ENCODE measurements at places on chromosomes 12 and 14.

GRCh38 chr12:88207921-88208620 is 66.0 kb downstream of the TMTC3 start:
- DNase-seq = no peak

DNA sequence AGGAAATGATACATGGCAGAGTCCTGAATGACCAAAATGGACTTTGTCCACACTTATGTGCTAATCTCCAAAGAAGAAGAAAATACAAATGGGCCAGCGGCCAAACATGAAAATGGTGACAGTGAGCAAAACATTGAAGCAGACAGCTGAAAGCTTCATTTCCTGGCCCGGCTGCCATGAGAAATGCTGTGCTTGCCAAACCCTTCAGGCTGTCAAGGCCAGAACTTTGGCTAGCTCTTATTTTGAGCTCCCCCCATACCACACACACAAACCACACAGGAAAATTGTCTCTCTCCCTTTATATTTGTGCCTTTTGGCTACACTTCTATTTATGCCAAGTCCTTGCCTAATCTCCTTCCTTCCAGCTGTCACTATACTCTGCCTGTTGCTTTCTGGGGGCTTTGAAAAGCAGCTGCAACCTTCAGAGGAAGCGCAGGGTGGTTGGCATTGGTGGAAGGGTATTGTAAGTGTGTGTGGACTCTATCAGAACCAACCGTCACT is 323.8 kb downstream of the RAD51B start:
- no peak for DNase-seq

DNA sequence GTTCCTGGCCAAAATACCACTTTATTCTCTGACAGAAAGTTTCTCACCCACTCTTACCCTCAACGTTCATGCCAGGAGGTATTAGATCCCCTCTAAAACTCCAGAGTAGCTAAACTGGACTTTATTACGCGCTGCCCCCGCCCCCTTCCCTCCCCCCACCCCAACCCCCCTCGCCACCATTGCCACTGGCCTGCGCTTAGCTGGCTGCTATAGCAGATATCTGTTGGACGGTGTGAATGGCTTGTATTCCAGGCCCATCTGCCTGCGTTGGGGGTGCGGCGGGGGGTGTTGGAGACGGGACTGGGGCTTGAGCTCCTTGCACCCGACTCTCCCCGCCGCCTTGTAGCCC is 564 bp upstream of the THTPA start:
- DNase-seq = no peak

GRCh38 chr12:124018539-124018938 is 45.5 kb downstream of the ZNF664 start:
- DNase-seq = no peak

DNA sequence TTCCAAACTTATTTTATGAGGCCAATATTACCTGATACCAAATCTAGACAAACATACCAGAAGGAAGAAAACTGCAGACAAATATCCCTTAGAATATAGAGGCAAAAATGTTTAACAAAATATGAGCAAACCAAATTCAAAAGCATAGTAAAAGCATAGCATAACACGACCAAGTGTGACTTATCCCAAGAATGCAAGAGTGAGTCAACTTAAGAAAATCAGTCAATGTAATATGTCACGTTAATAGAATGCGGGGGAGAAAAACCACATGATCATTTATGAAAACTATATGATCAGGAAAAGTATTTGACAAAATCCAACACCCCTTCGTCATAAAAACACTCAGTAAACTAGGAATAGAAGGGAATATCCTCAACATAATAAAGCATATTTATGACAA is 217.3 kb downstream of the ADGRD1 start:
- no peak for DNase-seq

DNA sequence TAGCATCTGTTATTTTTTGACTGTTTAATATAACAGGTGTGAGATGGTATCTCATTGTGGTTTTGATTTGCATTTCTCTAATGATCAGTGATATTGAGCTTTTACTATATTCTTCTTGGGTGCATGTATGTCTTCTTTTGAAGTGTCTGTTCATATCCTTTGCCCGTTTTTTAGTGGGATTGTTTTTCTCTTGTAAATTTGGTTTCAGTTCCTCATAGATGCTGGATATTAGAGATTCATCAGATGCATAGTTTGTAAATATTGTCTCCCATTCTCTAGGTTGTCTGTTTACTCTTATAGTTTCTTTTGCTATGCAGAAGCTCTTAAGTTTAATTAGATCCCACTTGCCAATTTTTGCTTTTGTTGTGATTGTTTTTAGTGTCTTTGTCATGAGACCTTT is 48.9 kb upstream of the NEDD1 start:
- DNase-seq = no peak

DNA sequence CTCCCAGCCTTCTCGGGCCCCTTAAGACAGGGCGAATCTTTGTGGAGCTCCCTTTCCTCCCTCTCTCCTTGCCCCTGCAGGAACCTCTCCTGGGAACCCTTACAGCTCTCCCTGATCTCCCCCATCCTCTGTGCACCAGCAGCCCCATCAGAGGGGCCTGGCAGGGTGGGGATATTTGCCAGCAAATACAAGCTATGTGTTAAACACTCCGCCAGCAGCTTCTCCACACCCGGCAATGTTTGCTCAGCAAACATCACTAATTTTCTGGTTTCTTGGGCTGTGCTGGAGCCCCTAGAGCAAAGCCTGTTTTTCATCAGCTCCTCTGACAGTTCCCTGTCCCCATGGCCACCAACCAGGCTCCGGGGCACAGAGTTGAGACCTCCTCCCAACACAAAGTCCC is 147.5 kb upstream of the LHX5 start:
- DNase-seq = no peak

DNA sequence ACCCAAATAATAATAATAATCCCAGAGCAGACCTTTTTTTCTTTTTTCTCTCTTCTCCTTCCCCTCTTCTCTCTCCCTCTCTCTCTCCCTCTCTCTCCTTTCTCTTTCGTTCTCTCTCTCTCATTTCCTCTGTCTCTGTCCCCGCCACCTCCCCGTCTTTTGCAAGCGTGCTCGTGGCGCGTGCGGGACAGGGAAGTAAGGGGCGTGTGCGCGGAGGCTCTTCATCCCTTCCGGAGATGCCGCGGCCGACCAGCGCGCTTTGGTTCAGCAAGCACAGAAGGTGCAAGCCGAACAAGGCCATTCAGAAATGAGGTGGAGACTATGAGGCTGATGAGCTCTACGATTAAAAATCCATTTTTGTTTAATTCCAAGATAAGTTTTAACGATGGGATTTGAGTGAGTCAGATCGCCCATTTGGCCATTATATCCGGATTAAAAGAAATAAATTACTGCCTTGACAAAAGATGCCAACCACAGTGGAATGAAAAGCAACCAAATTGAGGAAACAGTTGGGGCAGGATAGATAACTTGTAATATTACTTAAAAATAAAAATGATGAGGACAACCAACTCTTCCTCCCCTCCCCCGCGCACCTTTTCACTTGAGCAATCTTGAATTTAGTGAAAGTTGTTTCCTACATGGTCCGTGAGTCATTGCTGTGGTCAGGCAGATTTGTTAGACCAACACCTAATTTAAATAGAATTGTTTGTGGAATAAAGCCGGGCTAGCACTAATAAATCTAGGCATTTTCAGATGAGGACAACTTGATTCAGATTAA is 1.2 kb upstream of the AMIGO2 start:
- DNase-seq = peak; percentile 25

DNA sequence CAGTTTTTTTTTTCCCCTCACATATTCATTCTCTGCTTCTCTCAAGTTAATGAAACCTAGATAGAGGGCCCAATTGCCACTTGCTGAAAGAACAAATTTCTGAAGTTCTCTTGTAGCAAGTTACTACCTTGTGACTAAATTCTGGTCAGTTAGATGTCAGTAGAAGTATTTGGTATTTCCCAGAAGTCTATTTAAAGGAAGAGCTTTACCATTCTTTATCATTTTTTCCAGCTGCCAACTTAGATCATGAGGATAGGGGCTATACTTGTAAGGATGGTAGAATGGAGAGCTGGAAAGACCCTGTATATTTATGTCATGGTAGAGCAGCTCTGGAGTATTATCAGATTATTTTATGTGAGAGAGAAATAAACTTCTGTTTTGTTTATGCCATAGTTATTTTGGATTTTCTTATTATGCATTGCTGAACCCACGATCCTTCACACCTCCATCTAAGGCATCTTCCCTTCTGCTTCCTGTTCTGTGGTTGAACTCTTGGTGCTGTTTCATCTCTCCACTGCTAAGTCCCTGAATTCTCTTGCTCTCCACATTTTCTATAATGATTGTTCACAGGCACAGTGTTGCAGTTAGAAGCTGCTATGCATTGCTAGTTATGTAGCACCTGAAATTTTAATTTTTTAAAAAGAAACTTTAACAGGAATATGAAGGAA is 25.9 kb downstream of the FUT8 start:
- no peak for DNase-seq

GRCh38 chr12:112107306-112108201 is 1.0 kb downstream of the NAA25 start:
- DNase-seq = no peak

All from activated naive CD8-positive, alpha-beta T cell treated with anti-CD3 and anti-CD28 coated beads, Interleukin-2, amount 50 U/mL, for 16 hours (primary cell).